ENCODE measurements at places on chromosomes 6 and 20.
A peak's percentile ranks its signal among the peaks of the same experiment; 100 is the strongest.

DNA sequence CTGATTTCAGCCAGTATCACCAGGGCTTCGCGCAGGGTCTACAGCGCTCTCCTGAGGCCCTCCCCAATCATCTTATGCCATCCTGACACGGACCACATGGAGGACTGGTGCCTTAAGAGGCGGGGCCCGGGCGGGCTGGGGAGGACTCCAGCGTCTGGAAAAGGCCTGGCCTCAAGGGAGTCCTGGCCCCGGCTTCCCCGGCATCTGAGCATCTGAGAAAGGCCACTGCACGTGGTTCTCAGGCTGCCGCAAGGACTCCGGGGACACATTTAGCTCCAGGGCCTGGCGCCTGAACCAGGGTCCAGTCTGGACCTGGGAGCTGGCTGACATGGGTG is 21.4 kb downstream of the BHLHE23 start:
- DNase-seq = no peak
- no peak overlapping the region for H3K27ac ChIP-seq
- H3K4me3 ChIP-seq = no peak overlapping the region
- peaks cover 4% of the 10 kb centered on the region for H3K36me3 ChIP-seq

DNA sequence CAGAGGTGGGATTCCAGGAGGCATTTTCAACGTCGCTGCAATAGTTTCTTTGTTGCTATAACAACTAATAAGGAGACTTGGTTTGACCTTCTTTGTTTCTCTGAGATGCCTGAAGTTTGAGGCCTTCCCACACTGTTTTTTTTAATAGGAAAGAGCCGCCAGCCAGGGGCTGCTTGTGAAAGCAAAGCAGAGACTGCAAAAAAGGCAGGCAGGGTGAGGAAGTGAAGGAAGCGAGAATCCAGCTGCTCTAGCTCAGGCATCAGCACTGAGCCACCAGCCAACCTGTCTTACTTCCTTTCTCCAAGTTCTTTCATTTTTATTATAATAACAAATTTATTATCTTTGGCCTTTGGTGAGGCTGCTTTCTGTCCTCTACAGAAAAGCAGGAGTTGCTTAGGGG is 179.1 kb downstream of the DOK5 start:
- no peak for DNase-seq
- H3K36me3 ChIP-seq = no peaks in the 10 kb centered on the region
- peaks cover 8% of the 10 kb centered on the region for H3K4me1 ChIP-seq
- peak overlapping the region; percentile 87 for H3K27ac ChIP-seq

DNA sequence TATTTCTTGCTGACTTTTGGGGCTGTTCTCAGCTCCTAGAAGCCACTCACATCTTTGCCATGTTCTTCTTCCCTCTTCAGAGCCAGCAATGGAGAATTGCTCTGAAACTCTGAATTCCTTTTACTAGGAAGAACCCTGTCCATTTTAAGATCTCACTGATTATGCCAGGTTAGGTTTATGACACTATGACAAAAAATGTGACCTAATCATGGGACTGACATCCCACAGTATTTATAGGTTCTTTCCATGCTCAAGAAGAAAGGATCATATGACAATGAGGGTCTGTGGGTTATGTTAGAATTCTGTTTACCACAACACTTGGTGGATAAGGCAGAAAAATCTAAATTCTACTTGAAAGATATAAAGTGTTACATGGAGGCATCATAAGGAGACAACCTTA is 263.3 kb upstream of the CITED2 start:
- no peaks in the 10 kb centered on the region for H3K4me1 ChIP-seq
- no peaks in the 10 kb centered on the region for H3K36me3 ChIP-seq
- H3K27ac ChIP-seq = no peak overlapping the region

- peaks cover 2% of the 10 kb centered on the region for H3K4me1 ChIP-seq
- H3K36me3 ChIP-seq = no peaks in the 10 kb centered on the region
- peak overlapping the region; percentile 48 for H3K27ac ChIP-seq
- H3K4me3 ChIP-seq = no peak overlapping the region
These were observed 269.3 kb downstream of the ARHGAP18 start for GRCh38 chr6:129440691-129441090.

GRCh38 chr6:151940307-151940706 is 132.8 kb downstream of the ESR1 start:
- no peaks in the 10 kb centered on the region for H3K36me3 ChIP-seq
- H3K4me1 ChIP-seq = no peaks in the 10 kb centered on the region
- H3K27me3 ChIP-seq = no peaks in the 10 kb centered on the region
- H3K27ac ChIP-seq = no peak overlapping the region
- H3K4me3 ChIP-seq = no peak overlapping the region
- DNase-seq = no peak

DNA sequence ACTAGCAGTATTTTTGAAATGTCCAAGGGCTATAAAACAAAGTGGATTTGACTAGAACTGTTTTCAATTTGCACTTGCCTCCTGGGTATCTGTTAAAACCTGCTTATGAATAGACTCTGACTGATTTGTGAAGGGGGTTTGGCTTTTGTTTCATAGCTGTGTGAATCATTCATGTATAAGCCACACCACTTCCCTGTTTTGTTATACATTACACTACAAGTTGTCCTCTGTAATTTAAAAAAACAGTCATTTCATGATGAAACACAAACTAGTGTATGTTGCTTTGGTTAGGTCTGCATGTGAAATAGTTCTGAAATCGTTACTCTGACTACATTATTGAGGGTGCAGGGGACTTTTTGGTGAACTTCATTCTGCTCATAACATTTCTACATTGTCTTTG is 121.7 kb downstream of the NKAIN2 start:
- no peak for DNase-seq
- no peak overlapping the region for H3K4me3 ChIP-seq
- no peaks in the 10 kb centered on the region for H3K4me1 ChIP-seq
- H3K36me3 ChIP-seq = no peaks in the 10 kb centered on the region
- H3K27me3 ChIP-seq = no peaks in the 10 kb centered on the region

DNA sequence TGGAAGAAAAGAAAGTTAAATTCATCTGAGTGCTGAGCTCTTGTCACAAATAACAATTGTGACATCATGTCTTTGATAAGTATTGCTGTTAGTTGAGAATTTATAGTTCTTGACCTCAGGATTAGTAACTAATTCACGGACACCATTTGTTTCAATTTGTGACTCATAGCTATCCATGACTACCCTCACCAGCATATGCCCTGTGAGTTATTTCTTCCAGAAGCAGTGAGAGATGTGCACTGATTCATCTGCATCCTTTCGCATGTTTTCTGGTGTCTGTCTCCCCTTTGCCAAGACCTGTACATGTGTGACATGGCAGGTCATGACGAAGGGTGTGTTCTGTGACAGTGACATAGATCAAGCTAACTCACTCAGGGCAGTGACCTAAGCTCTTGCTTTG is 86.9 kb downstream of the SOBP start:
- no peak for DNase-seq
- no peaks in the 10 kb centered on the region for H3K36me3 ChIP-seq
- H3K4me3 ChIP-seq = no peak overlapping the region
- peaks cover 2% of the 10 kb centered on the region for H3K27me3 ChIP-seq

DNA sequence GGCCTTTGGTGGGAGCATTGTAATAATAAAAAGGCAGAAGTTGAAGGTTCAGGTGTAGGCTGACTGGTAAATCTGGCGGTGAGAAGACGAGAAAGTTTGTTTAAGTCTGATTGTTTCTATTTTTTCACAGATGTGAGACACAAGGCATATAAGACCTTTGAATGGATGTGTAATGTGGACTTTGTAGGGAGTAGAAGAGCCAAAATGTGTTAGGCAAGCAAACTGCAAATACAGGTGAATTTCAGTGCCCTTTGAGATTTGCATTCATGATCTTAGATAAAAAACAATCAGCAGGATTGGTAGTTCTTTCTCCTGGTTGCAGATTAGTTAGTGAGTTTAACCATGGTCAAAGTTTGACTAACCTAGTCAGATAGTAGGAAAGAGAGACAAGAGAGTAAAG is 238.9 kb downstream of the FRK start:
- no peak for DNase-seq
- no peak overlapping the region for H3K27ac ChIP-seq
- H3K36me3 ChIP-seq = no peaks in the 10 kb centered on the region
- no peaks in the 10 kb centered on the region for H3K4me1 ChIP-seq

DNA sequence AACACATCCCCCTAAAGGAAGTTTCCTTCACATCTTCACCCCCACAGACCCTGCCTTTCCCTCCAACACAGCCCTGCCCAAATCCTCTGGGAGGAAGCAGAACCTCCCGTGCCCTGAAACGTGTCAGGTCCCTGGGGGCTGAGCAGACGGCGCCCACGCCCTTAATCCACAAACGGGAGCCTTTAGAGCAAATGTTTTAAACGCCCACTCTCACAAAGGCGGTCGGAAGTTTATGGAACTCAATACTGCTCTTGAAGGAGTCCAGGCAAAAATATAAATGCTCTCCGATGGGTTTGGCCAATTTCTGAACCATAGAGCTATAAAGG is 237.1 kb upstream of the AFDN start:
- H3K27me3 ChIP-seq = peaks cover 8% of the 10 kb centered on the region
- H3K4me3 ChIP-seq = no peak overlapping the region
- no peak for DNase-seq

DNA sequence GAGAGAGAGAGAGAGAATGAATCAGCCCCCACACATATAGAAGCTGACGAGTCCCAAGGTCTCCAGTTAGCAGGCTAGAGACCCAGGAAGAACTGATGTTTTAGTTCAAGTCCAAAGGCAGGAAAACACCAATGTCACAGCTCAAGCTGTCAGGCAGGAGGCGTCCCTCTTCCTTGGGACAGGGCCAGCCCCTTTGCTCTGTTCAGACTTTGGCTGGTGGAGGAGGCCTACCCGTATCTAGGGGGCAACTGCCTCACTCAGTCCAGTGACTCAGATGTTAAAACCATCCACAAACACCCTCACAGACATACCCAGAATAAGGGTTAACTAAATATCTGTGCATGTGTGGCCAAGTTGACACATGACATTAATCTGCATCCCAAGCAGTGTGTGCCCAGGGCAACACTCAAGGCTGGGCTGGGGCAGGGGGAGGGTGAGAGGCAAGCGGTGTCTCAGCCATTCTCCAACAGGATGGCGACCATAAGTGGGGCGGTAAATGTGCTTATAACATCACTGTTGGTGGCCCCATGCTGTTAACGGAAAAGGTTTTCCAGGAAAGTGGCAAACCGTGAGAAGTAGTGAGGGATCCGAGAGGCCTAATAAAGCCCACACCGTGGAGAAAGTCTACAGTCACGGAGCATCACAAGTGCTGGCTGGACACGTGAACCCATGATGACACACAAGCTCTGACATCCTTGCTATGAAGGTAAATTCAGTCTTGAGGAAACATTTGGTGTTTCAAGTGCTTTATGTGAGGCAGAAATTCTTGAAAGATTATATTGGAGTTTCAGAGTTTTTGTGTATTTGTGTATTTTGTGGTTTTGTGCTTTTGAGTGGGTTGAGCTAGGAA is 28.1 kb downstream of the RAMACL start:
- peaks cover 28% of the 10 kb centered on the region for H3K36me3 ChIP-seq
- peaks cover 59% of the 10 kb centered on the region for H3K4me1 ChIP-seq
- no peak overlapping the region for H3K4me3 ChIP-seq
- no peak for DNase-seq
- no peak overlapping the region for H3K27ac ChIP-seq

- H3K27me3 ChIP-seq = no peaks in the 10 kb centered on the region
- H3K36me3 ChIP-seq = no peaks in the 10 kb centered on the region
- no peaks in the 10 kb centered on the region for H3K4me1 ChIP-seq
- peak; percentile 61 for DNase-seq
These were observed 27.5 kb upstream of the BCLAF1 start for GRCh38 chr6:136317021-136317694.

GRCh38 chr20:2751347-2751877 is 49.0 kb downstream of the CPXM1 start:
- no peak overlapping the region for H3K27ac ChIP-seq
- no peaks in the 10 kb centered on the region for H3K36me3 ChIP-seq
- DNase-seq = no peak
- peaks cover 31% of the 10 kb centered on the region for H3K27me3 ChIP-seq
- peaks cover 13% of the 10 kb centered on the region for H3K4me1 ChIP-seq

GRCh38 chr20:34251619-34252018 is 10.4 kb downstream of the ASIP start:
- no peaks in the 10 kb centered on the region for H3K36me3 ChIP-seq
- DNase-seq = no peak
- peaks cover 2% of the 10 kb centered on the region for H3K27me3 ChIP-seq
- H3K27ac ChIP-seq = no peak overlapping the region
- no peak overlapping the region for H3K4me3 ChIP-seq

- H3K4me1 ChIP-seq = peaks cover 3% of the 10 kb centered on the region
- H3K36me3 ChIP-seq = no peaks in the 10 kb centered on the region
- no peak for DNase-seq
- H3K27me3 ChIP-seq = peaks cover 13% of the 10 kb centered on the region
- no peak overlapping the region for H3K4me3 ChIP-seq
These were observed 6.4 kb upstream of the TRIM40 start for GRCh38 chr6:30129265-30130178.

DNA sequence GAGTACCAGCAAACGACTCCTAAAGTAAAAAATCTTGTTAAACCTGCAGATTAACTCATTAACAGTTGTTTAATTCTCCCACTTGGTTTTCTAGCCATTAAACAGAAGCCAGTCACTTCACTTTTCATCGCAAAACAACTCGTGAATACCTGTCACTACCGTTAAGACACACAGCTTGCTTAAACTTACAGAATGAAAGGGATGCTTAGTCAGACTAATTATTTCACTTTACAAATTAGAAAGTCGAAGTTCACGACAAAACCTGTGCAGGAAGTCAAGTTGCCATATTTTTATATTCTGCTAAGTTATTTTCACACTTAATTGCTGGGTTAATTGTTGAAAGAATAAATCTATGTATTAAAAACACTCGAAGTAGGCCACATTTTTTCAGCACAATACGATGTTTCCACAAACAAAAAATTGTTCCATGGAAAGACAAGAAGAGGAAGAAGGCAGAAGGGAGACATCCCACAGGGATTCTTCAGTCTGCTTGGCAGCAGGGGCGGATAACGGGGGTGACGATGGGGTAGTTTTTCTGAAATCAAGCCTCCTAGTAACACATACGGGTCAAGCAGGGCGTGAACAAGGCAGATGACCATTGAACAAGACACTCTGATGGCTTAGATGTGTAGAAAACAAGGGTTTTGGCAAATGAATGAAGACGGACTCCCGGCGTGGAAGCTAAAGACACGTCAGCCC is 933 bp downstream of the SSR1 start:
- peak overlapping the region; percentile 99 for H3K4me3 ChIP-seq
- H3K36me3 ChIP-seq = peaks cover 14% of the 10 kb centered on the region
- H3K27ac ChIP-seq = peak overlapping the region; percentile 90
- H3K27me3 ChIP-seq = peaks cover 5% of the 10 kb centered on the region

GRCh38 chr6:25635886-25636317 is 16.1 kb upstream of the SCGN start:
- no peak overlapping the region for H3K27ac ChIP-seq
- no peaks in the 10 kb centered on the region for H3K27me3 ChIP-seq
- H3K4me3 ChIP-seq = no peak overlapping the region
- no peaks in the 10 kb centered on the region for H3K4me1 ChIP-seq
- no peak for DNase-seq

GRCh38 chr6:84556541-84557335 is 207.7 kb downstream of the TBX18 start:
- no peak overlapping the region for H3K27ac ChIP-seq
- no peaks in the 10 kb centered on the region for H3K4me1 ChIP-seq
- DNase-seq = no peak
- H3K4me3 ChIP-seq = no peak overlapping the region

DNA sequence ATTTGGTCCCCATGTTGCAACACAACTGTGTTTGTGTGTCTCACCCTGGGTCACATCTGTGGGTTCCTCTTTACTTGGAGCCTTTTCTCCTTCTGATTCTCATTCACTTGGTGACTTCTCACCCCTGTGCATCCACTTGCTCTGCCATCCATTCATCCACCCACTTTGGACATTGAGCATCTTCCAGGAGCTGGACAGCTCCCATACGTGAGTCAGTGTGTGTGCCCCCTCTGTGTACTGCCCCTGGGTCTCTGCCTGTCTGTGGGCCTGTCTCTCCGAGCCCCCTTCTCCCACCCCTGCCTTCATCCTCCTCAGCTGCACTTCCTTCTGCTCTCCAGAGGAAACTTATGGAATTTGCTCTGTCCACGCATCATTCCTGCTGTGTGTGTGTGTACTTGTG is 67.8 kb upstream of the NNAT start:
- peak overlapping the region; percentile 3 for H3K4me3 ChIP-seq
- H3K4me1 ChIP-seq = no peaks in the 10 kb centered on the region
- H3K27me3 ChIP-seq = peaks cover 7% of the 10 kb centered on the region
- peaks cover 27% of the 10 kb centered on the region for H3K36me3 ChIP-seq
